ENCODE measurements at places on chromosomes 7 and 10. TPM values are rescaled to one million over a fixed set of nuclear protein-coding genes. Genes with fewer than 3 reads are reported as not detected.

TFPI2 gene
- total RNA-seq = 369 TPM

GRM8 gene
- not detected for total RNA-seq

ZNF467 gene
- total RNA-seq = 0.20 TPM

OR6V1 gene
- not detected for total RNA-seq

LRRC61 gene
- not detected for total RNA-seq

MRLN gene
- total RNA-seq = not detected

Data from subcutaneous preadipocyte (primary cell).